T-helper 2 cell (primary cell): ENCODE measurements at places on chromosomes 7 and 10.
A peak's percentile ranks its signal among the peaks of the same experiment; 100 is the strongest.

GRCh38 chr7:37659971-37660565, 23.5 kb upstream of the GPR141 start:
- no peak for DNase-seq

GRCh38 chr7:101465576-101466196, 103.0 kb downstream of the COL26A1 start:
- DNase-seq = peak; percentile 31

- no peak for DNase-seq
Observed at GRCh38 chr10:11165591-11166543, 148.2 kb downstream of the CELF2 start.

GRCh38 chr10:44339218-44339617, 45.7 kb downstream of the CXCL12 start:
- DNase-seq = no peak

- no peak for DNase-seq
Observed at GRCh38 chr7:26006426-26006825, 145.6 kb upstream of the NFE2L3 start.

DNA sequence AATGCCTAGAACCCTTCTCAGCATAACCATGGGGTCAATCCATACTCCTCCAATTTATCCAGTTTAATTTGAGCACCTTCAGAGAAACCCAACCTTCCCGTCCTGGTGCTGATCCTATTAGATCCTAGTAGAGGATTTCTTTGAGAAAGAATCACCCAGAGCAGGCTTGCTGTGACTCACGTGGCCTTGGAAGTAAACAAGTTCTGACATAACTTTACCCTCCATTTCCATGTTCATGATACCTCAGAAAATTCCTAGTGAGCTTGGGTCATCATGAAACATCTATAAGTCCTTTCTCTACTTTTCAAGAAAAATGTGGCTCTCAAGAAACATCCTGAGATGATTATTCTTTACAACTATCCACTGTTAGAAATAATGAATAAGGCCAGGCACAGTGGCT, 71.7 kb downstream of the PRLHR start:
- no peak for DNase-seq

- DNase-seq = no peak
Observed at GRCh38 chr10:12842310-12842709, 159.2 kb downstream of the CCDC3 start.

- DNase-seq = no peak
Observed at GRCh38 chr10:69730251-69731156, 71.2 kb upstream of the COL13A1 start.

DNA sequence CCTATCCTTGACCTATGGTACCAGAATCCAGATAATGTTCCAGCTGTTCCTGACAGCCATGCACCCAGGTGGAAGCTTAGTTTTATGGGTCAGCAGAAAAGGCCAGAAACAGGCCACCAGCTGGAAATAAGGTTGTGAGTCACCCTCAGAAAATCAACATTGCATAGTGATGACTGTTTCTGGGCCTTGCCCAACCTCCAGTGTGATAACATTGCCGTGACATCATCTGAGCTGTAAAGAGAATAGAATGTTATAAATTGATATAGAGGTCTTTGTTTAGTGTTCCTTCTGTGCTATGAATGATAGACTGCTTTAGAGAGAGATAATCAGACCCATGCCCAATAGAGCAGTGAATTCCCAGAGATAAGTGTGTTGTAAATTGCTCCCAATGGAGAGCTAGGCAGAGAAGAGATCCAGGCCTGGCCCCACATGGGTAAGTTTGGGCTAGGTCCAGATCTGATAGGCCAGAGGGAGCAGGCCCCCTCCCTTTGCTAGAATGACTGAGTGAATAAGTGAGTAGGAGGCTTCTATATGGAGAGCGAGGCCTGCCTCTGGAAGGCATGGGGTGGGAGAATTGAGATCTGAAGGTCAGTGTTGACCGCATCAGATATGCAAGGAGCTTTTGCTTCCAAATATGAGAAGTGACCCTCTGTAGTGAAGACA, 14.2 kb upstream of the HPS1 start:
- no peak for DNase-seq

DNA sequence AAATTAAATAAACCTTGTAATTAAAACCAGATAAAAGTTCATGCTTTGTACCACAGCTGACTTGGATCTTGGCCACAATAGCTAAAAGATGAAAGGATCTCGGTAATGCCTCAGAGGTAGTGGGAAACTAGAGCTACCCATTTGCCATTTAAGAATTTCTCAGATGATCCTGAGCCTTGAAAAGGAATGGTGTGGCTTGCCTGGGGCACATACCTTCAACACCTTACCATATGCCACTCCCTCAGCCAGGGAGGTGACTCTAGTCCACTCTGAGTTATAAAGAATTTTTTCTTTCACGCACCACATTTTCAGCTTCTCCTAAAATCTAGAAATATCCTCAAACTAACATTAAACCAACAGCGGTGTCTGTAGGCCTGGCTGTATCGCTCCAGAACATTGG, 516.3 kb upstream of the TEX47 start:
- no peak for DNase-seq

DNA sequence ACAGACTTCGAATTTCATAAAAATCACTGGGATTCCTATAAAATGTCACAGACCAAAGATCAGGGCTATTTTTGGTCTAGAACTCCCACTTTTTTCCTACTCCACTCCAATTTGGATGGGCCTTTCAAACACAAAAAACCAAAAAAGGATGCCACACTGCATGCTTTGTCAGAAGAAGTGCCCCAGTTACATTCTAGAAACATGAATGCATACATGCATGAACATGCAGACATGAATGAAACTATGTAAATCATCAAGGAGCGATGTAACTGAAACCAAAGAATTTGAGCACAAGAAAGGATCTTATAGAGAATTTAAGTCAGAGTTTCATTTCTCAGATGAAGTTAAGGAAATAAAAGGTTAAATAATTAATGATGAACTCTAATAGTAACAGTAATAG, 31.8 kb upstream of the FAM133B start:
- no peak for DNase-seq

GRCh38 chr7:107856806-107857540, 34.0 kb upstream of the DLD start:
- no peak for DNase-seq

- DNase-seq = no peak
Observed at GRCh38 chr7:50475340-50475739, 25.2 kb upstream of the FIGNL1 start.

- no peak for DNase-seq
Observed at GRCh38 chr10:1149793-1150637, 93.8 kb downstream of the WDR37 start.

DNA sequence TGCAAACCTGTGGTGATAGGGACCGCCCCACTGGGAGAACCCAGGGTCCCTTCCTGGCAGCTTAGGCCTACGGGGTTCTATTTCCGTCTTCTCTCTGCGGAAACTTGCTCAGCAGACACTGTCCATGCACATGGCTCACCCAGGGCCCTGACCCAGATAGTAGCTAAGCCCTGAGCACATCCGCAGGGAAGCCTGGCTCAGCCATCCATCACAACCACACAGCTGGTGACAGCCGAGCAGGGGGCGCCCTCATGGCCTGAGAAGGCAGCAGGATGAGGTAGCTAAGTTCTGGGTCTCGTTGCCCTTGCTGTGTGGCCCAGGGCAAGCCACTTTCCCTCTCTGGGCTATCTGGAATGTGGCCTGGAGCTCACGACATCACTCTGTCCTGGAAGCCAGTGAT, 23.3 kb downstream of the NPTX2 start:
- DNase-seq = no peak

DNA sequence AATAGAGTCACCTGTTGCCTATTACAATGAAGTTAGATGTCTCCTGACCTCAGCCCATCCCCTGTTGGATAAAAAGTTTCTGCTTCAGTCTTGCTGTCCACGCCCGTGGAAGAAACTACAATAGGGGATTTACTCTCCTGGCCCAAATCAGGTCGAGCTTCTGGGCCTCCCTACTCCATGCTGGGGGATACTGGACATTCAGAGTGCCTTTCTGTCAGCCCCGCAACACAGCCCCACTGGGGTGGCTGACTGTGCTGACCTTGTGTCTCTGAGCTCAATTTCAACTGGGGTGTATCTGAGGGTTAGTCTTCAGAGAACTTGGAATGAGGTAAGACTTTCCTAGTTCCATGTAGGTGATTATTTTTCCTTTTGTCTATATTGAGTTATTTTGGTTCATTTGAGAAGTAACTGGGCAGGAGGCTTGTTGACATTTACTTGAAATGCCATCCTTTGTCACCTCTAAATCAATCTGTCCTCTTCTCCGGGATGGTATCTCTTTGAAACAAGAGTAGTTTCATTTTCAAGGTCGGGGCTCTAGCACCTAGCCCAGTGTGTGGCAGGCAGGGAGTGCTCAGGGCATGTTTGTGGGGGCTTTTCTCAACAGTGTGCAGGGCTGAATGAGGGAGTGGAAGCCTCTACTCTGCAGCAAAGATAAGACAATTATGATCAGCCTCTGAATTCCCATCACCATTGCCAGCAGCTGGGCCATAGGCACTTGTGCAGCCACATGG, 17.7 kb upstream of the CXCL12 start:
- no peak for DNase-seq

DNA sequence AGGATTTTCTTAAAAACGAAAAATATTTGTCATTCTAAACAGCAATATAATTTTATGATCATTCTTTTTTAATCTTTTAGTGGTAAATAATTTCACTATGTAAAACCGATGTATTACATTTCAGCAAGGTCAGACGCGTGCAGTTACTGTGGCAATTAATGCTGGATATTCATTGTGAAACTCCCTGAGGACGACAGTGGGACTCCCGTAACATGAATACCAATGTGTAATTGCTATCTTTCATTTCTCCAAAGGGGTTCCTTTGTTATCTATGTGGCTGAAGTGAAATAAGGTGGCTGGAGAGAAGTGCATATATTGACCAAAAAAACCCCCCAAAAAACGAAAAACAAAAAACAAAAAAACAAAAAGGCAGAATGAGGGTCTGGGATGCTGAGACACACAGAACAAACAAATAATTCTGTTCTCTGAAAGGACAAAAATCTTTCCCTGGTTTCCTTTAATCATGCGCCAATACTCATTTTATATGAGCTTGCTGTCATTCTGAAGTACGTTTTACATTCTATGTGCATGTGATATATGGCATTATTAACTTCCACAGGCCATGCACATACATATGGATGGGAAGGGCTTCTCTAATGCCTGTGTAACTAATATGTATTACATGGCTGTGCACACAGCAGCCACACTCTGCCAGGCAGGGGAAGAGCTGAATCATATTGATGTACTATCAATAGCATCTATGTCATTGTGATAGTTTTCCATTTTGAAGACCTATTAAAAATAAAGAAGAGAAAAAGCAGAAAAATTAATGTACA, 161.4 kb downstream of the RAPGEF5 start:
- DNase-seq = no peak

DNA sequence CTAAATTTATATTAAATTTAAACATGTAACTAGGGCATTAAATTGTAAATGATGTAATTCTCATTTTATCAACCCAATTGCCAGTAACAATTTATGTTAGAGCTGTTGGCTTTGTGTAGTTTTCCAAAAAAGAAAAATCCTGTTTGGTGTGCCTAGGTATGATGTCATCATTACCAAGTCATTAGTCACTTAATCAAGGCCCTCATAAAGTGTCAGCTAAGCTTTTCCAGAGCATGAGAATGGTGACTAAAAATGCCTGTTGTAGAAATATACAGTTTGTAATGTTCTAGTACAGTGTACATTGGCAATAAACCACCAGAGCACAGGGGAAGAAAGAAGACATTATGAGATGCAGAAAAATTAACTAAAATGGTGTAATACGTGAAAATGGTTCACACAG, 593.8 kb upstream of the ANKRD30A start:
- DNase-seq = no peak

GRCh38 chr7:70415179-70415972, 716.6 kb upstream of the GALNT17 start:
- no peak for DNase-seq

DNA sequence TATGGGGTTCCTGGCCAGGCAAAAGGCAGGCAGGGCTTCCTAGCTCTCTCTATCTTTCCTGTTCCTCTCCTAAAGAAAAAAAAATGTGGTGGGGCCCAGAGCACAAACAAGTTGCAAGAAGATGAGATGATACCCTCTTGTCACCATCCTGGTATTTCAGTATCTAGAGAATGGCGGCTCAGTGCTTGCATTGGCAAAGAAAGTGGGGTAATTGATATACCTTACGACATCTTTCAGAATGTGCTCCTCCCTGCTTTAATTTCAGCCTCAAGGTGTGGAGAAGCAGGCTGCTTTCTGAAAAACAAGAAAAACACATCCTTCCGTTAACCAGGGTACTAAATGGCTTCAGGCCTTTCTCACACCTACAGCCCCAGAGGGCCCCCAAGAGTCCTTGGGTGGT, 34.5 kb upstream of the CUX1 start:
- DNase-seq = no peak

- DNase-seq = no peak
Observed at GRCh38 chr7:31939076-31939475, 131.1 kb downstream of the PDE1C start.

DNA sequence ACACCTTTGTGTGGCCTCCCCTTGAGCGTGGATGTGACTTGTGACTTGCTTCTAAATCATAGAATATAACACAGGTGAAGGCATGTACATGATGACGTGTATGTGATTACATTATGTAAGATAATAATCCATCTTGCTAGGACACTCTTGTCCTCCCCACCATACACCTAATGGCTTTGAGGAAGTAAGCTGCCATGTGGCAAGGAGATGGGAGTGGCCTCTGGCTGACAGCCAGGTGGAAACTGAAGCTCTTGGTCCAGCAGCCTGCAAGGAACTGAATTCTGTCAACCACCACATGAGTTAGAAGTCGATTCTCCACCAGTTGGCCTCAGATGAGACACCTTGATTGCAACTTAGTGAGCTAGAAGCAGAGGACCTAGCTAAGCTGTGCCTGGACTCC, 67.4 kb upstream of the ELN start:
- DNase-seq = no peak

DNA sequence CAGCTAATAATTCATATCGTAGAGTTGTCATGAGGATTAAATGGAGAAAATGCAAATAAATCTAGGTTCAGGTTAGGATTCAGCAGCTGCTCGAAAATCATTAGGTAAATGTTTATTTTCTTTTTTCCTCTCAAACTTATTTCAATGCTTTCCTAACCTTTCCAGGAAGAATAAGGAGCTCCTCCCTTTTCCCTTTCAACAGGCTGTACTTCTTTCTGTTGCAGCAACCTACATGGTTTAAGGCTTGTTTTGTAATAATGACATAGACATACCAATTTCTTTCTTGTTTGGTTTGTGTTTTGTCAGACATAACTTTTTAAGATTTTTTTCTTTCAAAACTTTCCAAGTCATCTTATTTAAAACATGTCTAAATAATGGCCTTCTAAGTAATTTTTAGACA, 18.2 kb downstream of the GPR141 start:
- DNase-seq = no peak

GRCh38 chr7:134098072-134098471, 29.1 kb upstream of the LRGUK start:
- DNase-seq = no peak

GRCh38 chr7:45983720-45984255, 62.7 kb upstream of the IGFBP3 start:
- no peak for DNase-seq

- no peak for DNase-seq
Observed at GRCh38 chr7:5477723-5478531, 54.3 kb upstream of the TNRC18 start.
